ENCODE measurements at places on chromosomes 7 and 10.

DNA sequence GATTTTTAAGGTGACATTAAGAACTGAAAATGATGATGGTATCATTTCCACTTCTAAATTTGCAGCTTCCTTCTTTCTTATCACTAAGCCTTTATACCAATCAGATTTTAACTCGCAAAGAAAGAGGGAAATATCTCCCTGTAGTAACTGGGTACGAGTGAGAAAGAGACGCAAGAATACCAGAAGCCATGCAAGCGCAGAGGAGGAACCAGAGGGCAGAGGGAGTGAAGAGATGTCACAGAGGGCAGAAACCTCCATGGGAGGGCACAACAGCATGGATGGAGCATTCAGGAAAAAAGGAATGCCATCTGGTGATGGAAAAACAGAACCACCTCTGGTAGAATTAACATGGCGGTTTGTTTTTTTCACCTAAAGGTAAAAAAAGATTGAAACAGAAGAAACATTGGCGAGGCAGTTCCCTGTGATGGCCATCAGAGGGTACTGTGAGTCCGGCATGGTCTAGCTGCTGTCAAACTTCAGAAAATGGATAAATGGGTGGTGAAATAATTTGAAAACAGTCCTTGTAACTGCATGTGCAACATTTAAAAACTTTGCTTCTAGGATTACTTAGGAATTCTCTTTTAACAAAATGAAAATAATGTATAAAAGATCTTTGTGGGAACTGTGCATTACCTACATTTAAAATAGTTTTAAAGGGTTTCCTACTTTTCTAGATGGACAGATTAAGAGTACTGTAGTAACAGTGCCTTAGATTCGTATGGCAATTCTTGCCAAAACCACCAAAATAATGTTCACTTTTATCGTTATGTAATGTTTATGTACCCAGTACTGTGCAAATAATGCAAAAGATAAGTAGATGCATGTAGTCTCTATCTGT is 91.8 kb downstream of the ARHGAP12 start:
- DNase-seq = no peak

- no peak for DNase-seq
Observed at GRCh38 chr7:28356619-28357018, 55.7 kb upstream of the CREB5 start.

DNA sequence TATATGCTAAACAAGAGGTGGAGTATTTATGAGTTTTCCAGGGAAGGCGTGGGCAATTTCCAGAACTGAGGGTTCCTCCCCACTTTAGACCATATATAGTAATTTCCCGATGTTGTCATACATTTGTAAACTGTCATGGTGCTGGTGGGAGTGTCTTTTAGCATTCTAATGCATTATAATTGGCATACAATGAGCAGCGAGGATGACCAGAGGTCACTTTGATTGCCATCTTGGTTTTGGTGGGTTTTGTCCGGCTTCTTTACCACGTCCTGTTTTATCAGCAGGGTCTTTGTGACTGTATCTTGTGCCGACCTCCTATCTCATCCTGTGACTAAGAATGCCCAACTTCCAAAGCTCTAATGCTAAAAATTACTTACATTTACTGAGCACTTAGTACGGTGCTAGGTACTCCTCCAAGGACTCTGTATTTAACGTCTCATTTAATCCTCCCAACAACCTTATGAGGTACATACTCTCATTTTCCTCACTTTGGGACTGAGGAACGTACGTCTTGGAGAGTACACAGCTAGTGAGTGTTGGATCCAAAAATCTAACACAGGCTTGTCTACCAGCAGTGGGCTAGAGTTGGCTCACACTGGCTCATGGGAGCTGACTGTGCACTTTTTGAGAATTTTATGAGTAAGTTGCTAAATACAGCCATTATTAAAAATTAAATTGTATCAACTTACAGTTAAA is 144.8 kb upstream of the NEBL start:
- DNase-seq = no peak

- no peak for DNase-seq
Observed at GRCh38 chr10:125121003-125121402, 39.4 kb downstream of the CTBP2 start.

DNA sequence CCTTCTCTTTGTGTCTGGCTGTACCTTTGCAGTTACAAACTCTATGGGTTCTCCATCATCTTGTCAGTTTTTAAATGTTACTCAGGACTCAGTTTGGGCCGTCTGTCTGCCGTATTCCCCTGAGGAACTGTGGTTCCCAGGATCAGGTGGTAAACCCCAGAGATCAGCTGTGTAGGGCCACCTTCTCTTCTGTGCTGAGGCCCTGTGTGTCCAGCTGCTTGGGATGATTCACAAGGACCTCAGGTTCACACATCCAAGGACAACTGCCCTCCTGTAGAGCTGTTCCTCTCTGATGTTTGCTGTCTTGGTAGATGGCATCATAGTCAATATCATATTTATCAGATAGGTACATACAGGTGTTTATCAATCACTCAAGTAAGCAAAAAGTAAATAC is 24.5 kb downstream of the CUL1 start:
- DNase-seq = no peak

- DNase-seq = no peak
Observed at GRCh38 chr7:32293833-32294232, 196.3 kb downstream of the LSM5 start.

DNA sequence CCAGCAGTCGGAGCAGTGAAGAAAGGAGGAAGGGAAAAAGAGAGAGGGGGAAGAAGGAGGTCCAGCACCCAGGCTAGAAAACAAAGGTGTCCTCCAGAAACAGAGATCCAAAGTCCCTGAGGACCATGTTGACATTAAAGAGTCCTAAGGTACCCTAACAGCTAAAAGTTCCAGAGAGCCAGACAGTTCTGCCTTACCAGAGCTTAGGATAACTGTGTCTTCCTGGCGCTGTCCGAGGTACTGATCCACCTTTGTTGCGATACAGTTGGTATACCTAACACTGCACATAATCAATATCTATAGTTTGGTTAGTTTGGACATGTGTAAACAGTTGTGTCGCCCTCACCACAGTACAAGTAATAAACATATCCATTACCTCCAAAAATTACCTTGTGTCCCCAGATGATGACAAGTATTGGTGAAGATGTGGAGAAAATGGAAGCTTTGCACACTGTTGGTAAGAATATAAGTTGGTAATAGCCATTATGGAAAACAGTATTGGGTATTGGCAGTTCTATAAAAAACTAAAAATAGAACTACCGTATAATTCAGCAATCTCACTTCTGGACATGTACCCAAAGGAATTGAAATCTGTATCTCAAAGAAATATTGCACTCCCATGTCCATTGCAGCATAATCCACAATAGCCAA is 59.8 kb downstream of the GRID1 start:
- no peak for DNase-seq

GRCh38 chr7:103637726-103638125 is 191.7 kb upstream of the SLC26A5 start:
- DNase-seq = no peak

DNA sequence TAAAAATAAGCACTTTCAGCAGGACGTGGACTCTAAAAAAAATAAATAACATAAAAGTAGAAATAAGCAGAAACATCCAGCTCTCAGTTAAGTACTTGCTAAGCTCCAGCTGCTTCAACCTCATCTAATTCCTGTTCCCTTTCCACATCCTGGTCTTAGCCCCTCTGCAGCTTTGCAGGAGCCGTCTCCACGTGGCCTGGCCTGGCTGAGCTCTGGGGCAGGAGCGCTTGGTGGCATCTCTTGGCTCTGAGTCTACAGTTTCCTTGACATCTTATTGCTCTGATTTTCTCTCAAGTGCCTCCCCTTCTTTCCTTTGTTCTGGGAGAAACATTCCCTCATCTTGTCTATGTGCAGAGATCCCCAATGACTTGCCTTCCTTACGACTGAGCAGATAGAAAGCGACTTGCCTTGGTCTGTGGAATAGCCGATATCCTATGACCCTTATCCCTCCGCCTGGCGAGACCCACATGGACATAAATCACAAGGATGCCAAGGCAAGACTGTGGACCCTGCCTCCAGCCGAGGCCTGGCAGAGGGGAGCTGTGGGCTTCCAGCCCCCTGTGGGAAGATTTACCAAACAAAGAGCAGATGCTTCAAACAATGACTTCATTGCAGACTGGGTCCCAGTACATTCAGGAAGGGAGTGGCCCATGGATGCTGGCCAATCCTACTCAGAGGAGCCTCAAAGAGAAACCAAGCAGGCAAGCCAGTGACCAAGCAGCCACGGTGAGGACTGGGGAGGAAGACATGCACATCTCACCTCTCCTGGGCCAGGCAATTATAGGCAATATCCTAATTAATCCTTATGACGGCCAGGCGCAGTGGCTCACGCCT is 61.9 kb downstream of the SPOCK2 start:
- no peak for DNase-seq

DNA sequence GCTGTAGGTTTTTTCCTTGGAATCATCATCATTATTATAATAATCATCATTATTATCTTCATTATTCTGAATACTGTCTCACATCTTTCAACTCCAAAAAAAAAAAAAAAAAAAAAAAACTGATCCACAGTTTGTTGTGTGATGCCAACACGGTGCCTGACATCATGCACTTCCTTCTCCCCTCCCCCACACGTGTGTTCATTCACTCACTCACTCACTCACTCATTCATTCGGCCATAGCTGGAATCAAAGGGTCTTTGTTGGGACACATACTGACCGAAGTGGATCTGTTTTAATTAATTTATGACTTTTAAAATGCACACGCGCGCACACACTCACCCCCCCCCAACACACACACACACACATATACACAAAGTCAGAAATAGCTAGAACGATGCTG is 177.8 kb downstream of the PIP4K2A start:
- no peak for DNase-seq

GRCh38 chr7:155477476-155477875 is 19.5 kb downstream of the EN2 start:
- DNase-seq = no peak

GRCh38 chr7:147012666-147013065 is 896.1 kb downstream of the CNTNAP2 start:
- no peak for DNase-seq

DNA sequence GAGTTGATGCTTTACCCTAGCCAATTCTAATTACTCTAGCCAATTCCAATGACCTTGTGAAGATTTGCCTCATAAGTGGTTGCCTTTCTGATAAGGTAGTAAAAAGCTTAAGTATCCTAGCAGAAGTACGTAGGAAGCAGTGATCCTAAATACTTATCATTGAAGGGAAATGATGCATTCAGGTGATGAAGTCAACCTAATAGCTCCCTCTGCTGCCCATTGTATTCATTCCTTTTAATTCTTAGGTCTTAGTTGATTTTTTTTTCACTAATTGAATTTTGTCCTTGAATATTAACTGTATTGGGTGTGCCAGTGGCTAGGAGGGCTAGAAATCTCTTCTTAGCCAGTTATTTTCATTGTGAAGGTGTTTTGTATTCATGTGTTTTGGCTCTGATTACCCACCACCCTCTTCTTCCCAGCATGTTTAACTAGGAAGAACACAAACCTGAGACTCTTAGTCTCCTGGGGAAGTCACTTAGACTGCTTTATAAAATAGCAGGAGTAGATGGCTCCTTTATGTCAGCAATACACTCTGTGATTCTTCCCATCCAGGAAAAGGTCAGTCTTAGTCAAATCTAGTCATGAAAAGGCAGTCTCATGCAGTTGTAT is 46.3 kb downstream of the PLEKHA8 start:
- no peak for DNase-seq

DNA sequence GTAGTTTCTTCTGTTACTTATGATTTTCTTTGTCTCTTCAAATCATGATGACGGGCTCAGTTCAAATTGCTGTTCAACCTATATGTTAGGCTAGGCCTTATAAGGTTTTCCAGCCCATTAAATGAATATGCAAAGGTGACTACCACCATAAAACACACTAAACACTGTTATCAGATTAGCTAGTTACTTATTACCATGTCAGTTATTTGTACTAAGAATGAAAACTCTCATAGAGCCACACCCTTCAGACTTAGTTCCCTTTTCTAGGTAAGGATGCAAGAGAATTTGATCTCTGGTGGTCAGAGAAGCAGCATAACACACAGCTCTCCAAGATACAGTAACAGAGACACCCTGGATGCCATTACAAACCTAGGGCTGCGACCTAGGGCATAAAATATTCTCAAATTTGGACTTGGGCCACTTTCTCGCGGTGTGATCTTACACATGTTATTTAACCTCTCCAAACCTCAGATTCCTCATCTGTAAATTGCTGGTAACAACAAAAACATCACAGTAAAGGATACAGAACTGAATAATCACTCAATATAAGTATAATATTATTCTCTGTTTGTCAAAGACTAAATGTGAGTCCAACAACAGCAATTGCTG is 35.6 kb downstream of the ANKMY2 start:
- no peak for DNase-seq

GRCh38 chr10:127398140-127398970 is 150.8 kb upstream of the NPS start:
- DNase-seq = peak; percentile 25

GRCh38 chr7:19852192-19852591 is 78.8 kb upstream of the TMEM196 start:
- no peak for DNase-seq

- DNase-seq = no peak
Observed at GRCh38 chr10:80530816-80531215, 6.9 kb upstream of the SH2D4B start.

DNA sequence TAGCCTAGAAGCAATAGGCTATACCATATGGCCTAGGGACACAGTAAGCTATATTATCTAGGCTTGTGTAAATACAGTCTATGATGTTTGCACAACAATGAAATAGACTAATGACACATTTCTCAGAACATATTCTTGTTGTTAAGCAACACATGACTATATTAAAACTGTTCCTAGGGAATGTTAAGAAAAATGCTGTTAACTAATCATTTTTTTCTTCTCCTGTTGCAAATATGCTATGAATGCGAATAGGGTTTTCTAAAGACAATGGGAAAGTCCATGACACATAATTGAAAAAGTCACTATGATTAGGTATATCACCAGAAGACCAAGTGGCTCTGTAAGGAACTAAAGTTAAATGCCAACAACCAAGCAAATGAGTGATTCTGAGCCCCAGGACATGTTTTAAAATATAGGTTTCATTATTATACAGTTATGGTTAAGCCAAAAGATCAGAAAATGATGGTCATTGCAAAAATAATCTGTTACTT is 454.0 kb upstream of the SORCS1 start:
- no peak for DNase-seq

GRCh38 chr7:36928311-36928710 is 204.0 kb upstream of the AOAH start:
- no peak for DNase-seq

- DNase-seq = no peak
Observed at GRCh38 chr10:112383325-112383724, 9.4 kb downstream of the ACSL5 start.

DNA sequence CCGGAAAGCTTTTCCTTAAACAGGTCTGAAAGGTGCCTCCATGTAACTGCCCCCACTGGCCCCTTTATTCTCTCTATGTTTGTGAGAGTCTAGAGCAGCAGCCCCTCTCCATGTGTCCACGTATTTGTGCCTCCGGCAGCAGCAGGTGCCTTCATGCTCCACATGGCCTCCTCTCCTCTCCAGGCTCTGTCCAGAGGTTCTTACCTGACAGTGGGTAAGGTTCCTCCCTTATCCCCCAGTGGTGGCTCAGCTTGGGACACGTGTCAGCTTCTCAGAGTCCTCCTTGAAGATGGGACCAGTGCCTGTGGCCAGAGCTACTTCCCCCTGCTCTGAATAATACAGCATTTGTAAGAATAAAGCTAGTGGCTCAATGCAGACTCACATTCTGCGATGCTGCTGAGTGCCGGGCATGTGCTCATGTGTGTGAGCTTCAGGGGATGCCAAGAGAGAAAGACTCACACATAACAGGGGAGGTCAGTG is 7.9 kb downstream of the CALML3 start:
- DNase-seq = no peak

All from AG09309 (cell line).